ENCODE measurements at places on chromosomes 12 and 14.

DNA sequence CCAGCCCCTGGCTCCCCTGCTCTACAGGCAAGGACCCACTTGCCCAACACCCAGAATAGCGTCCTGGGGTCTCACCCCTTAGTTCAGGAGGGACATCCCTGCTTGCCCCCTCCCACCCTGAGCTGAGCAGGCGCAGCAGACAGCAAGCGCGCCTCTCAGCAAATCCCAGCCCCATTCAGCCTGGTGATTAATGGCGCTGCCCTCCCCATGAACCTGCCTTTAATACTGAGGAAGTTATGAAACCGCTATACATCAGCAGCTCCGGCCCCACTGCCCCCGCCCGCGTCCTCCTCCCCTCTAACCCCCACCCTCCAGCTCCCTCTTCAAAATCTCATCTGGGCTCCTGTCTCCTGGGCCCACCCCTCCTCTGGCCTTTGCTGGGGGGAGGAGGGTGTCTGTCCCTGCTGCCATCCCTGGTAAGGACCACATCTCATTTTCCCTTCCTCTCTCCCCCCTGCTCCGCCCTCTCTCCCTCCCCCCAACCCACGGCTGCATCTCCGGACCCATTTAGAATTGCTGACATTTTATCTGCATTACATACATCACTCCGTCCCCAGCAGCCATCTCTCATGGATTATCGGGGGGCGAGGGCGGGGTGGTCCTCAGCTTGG, 7.1 kb upstream of the SMUG1 start:
- DNase-seq = peak; percentile 56

GRCh38 chr14:73717266-73717665, 3.1 kb upstream of the PNMA1 start:
- DNase-seq = no peak

DNA sequence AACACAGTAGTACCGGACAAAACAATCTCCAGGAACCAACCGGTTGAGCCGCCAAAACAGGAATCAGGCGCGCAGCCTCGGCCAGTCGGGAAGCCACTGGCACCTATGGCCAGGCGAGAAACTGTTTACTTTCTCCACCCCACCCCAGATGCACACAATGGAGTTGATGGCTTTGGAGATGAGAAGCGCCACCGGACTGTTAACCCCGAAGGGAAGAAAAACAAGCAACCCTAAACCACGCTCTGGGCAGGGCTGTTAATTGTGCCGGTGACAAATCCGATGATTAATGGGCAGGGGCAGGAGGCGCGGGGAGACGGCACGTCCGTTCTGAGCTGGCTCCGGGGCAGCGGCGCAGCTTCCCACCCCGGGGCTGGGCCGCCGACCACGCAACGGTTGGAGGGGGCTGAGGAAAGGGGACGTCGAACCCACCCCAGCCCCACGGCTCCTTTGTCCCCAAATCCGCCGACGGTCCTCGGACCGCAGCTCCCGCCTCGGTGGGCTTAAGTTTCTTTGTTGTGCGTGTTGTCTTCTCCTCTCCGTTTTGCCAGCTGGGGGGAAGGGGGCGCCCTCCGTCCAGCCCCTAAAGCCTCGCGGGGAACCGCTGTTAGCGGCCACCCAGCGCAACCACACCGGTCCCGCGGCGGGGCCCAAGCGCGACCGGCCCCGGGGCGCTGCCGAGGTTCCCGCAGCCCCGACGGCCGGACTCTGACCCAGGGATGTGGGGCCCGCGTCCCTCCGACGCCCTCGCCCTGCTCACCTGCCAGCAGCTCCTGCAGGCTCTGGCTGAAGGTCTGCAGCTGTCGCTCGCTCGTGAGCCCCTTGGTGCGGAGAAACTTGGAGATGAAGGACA, 790 bp downstream of the BTG1 start:
- DNase-seq = peak; percentile 56

DNA sequence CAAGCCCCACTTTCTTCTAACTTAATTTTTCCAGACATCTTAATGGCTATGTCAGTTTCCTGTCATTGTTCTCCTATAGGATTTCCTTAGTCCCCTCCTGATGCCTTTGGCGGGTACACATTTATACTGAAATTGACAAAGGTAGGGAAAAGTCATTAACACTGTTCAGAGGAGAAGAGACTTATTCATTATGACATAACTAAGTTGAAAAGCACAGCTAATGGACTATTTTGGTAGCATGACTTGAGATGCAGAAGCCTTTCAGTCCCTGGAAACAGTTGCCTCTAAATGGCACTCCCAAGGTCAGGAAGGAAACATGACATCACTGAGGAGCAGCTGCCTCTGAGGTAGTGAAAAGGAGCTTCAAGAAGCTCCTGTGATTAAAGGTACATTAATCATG, 317.5 kb upstream of the KITLG start:
- DNase-seq = peak; percentile 14

DNA sequence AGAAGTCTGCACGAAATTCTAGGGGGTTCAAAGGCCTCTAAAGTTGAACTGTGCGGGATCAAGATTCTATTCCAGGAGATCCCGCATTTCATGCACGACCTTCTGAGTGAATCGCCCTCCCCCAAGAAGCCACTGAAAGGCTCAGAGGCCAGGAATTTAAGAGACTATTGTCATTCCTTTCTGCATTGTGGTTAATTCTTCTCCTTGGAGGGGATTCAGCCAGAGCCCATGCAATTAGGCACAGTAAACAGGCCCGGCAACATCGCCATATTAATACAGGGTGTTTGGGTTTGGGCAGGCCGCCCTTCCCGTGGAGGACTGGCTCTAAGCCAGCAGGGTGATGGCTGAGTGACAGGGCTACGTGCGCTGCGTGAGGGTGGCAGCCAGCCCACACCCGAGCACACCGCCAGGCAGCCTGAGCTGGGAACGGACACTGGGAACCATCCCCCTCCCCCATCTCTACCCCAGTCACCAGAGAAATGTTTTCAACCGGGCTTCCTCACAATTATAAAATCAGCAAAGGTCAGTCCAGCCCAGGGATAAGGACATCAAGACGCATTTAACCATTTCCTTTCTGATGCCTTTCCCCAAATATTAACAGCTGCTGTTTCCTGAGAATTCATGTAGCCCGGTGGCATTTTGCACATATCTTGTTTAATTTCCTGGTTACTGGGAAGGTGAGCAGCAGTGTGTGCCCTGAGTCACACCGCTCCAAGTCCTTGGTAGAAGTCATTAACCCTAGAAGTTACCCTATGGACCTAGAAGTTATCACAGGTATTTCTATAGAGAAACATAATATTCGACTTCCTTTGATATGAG, 12.5 kb downstream of the EGLN3 start:
- peak; percentile 81 for DNase-seq

All from fibroblast of skin of scalp (primary cell).